ENCODE measurements at places on chromosomes 3 and 15.
A peak's percentile ranks its signal among the peaks of the same experiment; 100 is the strongest.

- DNase-seq: no peak
Observed at GRCh38 chr15:88982304-88982945, 69.2 kb upstream of the MFGE8 start.

GRCh38 chr15:44712346-44713005 is 1.2 kb downstream of the B2M start:
- peak; percentile 35 for DNase-seq

DNA sequence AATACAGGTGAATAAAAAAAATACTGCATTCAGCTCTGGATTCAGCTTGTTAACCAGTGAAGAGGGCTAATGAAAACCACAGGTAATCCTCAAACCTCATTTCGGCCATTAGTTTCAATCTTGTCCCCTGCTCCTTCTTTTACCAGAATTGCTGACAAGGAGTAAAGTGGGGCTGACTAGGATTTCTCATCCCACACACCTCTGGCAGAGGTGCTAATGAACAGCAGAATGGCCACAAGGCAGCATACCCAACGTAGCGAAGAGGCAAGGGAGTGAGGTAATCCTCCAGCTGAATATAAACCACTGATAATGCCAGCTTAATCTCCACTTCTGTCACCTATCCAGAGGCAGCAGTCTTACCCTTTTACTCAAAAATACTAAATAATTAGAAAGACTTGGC is 248.8 kb upstream of the CDIN1 start:
- no peak for DNase-seq

- no peak for DNase-seq
Observed at GRCh38 chr3:185605566-185605965, 19.5 kb downstream of the SENP2 start.

- no peak for DNase-seq
Observed at GRCh38 chr15:88115486-88116152, 140.9 kb downstream of the NTRK3 start.

- no peak for DNase-seq
Observed at GRCh38 chr3:184300378-184300720, 1.3 kb downstream of the PSMD2 start.

GRCh38 chr15:77650265-77650664 is 17.6 kb upstream of the LINGO1 start:
- DNase-seq: no peak

GRCh38 chr3:155948476-155948875 is 78.0 kb downstream of the GMPS start:
- no peak for DNase-seq
